ENCODE measurements at places on chromosomes 4 and X.

- no peak for DNase-seq
Observed at GRCh38 chrX:146186540-146186939, 368.9 kb downstream of the SLITRK2 start.

DNA sequence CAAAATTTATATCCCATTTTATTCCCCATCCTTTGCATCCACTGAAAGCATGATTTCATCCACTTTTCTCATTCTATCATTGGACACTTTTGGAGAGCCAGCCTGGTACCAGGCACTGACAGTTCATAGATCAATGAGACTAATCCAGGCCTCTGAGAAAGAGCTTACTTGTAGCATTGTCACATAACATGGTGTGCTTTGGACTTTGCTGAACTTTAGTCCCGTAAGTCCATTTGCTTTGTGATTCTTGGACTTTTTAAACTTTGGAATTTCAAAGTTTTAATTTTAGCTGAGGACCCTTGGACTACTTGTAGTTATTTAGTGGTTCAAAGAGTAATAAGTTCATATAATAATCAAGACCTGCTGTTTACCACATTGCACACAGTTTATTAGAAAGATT, 11.5 kb downstream of the LIAS start:
- no peak for DNase-seq

DNA sequence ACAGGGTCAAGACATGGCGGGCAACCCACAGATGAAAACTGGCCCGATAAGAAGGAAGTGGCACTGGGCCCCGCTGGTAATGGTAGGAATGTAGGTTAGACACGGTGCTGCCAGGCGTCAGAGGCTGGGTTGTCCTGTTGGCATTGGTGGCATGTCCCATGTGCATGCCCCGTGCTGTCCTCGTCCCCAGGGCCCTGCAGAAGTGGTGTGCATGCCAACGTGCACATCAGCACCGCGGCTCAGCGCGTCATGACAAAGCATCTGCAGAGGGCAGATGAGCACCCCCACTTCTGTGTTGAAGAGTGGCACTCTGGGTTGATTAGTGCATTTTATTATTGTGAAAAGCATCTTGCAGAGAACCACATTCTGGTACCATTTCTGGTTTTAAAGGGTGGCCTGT, 35.6 kb downstream of the NELFA start:
- no peak for DNase-seq

- DNase-seq, result no peak
Observed at GRCh38 chrX:129039176-129039575, 484.1 kb downstream of the SMARCA1 start.

- no peak for DNase-seq
Observed at GRCh38 chr4:115090483-115091075, 22.8 kb downstream of the NDST4 start.

DNA sequence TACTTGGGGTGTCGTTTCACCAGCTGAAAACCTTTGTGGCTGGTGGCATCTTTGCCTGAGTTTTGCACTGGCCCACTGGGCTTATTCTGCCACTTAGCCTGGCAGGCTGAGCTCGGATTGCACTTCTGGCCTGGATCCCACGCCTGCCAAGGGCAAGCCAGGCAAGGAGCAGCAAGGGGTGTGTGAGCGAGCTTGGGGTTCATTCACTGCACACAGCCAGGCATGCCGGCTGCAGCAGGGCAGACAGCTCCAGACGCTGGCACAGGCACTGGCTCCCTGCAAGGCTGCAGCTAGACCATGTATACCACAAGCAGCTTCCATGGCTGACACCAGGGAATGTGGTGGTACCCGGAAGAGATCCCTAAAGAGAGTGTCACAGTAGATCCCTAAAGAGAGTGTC, 476.3 kb downstream of the EPHA5 start:
- DNase-seq, result no peak

DNA sequence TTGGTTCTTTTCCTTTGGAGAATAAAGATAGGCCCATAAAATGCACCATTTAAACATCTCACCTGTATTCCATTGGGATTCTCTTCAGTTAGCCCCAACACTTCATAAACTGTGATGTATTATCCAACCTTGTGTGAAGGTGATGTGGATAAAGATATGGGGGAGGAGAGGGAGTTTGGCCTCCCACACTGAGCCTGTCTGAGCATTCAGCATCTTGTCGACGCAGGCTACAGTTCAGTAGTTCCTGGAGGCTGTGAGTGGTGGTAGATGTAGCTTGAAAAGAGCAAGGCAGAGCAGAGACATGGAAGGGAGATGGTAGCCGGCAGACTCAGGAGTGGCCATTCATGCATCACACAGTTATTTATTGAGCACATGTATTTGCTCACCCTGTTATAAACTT, 292.4 kb upstream of the PITX2 start:
- no peak for DNase-seq

GRCh38 chr4:183335369-183335940, 13.2 kb upstream of the CLDN24 start:
- no peak for DNase-seq

DNA sequence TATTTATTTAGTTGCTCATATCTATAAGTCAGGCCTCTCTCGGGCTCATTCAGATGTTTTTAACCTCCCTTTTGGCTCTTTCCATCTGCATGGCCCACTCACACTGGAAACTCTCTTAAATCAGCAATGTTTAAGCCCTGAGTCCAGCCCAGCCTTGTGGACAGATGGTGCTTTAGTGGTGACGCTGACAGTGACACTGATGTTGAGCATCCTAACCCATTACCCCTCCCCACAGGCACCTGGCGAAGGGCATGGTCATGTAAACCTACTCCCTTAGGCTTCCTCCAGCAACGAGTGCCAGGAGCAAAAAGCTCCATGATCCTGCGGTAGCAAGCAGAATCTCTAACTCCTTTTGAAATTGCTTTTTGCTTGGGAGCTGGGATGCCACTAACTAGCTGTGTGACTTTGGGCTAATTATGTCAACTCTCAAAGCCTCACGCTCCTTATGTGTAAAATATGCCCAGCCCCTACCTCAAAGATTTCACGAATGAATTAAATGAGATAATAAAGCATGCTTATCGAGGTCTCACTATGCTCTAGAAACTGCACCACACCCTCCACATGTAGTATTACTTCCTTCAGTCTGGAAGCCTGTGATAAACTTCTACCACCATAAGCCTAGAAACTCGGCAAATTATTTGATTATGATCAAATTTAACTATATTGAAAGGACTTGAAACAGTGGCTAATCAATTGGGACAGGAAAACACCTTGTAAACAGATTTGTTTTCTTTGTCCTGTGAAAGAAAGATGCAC, 569.4 kb downstream of the BCOR start:
- no peak for DNase-seq

DNA sequence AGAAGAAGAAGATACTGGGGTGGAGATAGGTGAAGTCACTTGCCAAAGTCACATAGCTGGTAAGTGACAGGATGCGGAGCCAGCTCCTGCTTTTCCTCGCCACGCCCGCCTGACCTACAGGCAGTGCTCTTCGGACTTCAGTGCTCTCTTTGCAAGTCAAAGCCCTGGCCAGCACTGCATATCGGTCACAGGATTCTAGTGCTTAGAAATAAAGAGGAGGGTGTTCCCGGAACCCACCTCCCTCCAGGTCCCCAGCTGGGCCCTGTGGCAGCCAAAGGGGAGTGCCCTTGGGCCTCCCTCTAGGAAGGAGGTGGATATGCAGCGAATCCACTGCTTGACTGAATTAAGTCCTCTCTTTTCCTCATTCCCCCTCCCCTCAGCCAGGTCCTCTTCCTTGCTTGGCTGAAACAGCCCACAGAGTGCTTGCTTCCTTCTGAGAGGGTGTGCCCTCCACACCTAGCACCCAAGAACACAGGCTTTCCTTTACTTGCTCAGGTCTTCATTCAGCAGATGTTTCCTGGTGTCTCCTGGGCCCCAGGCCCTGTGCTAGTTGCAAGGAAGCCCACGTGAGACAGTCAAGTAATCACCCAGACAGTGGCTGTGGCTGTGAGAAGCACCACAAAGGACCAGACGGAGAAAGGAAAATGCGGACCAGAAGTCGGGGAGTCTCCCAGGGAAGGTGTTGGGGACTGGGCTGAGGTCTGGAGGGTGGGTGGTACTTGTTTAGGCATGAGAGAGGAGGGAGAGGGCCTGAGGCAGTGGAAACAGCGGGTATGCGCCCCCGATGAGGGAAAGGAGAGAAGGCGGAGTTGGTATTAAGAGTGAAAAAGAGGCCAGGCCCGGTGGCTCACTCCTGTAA, 14.0 kb upstream of the HMGB3 start:
- no peak for DNase-seq

DNA sequence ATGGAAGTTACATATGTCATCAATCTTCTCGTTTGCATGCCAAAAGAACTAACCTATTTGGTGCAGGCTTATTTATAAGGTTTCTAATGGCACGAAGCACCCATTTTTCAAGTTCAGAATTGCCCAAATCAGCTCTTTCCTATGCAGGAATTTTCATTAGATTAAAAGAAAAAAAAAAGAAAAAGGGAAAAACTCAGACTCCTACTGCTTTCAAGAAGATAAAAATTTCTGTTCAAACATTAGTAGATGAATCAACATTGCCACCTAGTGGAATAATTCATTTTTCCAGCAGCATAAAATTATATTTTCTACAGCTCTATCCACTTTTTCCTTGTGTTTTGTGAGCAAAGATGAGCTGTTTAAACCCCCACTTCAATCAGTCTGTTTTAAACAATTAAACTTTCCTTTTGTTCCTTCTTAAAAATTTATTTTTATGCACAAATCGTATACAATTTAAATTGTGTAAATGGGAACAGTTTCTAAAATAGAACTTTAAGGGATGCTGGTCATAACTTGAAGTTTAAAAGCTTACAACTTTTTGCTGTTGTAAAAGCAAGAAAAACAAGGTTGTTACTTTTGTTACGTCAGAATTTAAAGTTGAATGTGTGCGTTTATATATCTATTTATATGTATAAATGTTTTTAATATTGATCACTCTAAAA, 309.9 kb downstream of the ARAP2 start:
- no peak for DNase-seq

- no peak for DNase-seq
Observed at GRCh38 chr4:184536881-184537248, 62.5 kb upstream of the IRF2 start.

- no peak for DNase-seq
Observed at GRCh38 chr4:156790866-156791265, 180.7 kb downstream of the PDGFC start.

DNA sequence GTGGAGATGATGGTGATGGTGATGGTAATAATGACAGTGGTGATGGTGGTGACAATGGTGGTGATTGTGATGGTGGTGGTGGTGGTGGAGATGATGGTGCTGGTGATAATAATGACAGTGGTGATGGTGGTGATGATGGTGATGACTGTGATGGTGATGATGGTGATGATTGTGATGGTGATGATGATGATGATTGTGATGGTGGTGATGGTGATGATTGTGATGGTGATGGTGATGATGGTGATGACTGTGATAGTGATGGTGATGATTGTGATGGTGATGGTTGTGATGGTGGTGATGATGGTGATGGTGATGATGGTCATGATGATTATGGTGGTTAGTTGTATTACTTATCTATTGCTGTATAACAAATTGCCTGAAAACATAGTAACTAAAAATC, 108.9 kb upstream of the NKX1-1 start:
- DNase-seq, result no peak

DNA sequence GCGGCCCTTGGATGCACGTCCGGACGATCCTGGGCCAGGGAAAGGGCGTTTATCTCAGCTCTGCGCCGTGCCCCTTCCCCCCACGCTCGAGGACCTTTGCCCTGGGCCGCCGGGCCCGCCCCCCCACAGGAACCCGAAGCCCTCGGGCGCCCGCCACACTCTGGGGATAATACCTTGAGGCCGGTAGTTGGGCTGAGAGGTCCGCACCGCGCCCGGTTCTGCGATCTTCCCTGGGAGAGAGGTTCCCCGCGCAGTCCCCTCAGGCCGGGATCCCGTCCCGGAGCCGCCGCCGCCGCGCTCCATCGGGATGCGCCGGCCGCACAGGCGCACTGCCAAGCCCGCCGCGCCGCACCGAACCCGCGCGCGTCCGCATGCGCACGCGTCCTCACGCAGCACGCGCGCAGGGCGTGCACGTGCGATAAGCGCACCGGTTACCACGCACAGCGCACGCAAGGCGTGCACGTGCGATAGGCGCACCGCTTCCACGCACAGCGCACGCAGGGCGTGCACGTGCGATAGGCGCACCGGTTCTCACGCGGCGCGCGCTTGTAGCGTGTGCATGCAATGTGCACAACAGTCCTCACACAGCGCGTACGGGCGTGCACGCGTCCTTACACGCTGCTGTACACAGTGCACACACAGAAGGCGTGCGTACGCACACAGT, at the start of gene MAP7D2:
Gene MAP7D2 (minus strand): TSS at position 331 of the 664 bp plus-strand sequence. CDS start 28 bp downstream, at position 303.
- no peak for DNase-seq

DNA sequence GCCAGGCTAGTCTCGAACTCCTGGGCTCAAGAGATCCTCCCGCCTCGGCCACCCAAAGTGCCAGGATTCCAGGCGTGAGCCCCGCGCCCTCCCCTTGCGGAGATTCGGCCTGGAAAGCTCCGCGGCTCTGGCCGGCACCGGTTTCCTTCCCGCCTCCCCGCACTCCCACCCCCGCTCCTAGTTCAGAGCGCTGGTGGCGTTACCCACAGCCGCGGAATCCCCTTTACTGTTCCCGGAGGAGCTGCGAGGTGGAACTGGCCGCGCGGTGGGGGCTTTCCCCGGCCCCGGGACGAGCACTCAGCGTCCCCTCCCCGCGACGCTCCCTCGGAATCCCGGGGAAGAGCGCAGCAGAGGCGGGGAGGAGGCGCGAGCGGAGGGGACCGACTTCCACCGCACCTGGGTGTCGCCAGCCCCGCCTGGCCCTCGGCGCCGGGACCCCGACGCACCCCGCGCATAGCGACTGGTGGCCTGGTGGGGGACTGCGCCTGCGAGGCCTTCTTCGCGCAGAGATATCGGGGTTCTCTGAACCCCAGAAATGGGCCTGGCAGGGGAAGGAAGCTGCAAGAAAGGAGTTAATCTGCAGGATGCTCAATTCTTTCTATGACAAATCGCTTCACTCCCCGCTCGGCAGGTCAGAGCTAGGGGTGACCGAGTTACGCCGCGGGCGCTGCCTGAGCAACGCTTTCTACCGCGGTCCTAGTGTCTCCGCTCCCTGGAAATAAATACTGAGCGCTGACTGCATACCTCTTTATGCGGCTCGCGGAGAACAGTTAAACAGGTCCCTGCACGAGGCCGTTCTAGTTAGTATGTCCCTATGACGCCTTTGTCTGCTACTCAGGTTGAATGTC, 14.6 kb upstream of the SLC25A4 start:
- DNase-seq, result peak; percentile 9

GRCh38 chr4:174373821-174374220, 90.1 kb downstream of the CEP44 start:
- no peak for DNase-seq

DNA sequence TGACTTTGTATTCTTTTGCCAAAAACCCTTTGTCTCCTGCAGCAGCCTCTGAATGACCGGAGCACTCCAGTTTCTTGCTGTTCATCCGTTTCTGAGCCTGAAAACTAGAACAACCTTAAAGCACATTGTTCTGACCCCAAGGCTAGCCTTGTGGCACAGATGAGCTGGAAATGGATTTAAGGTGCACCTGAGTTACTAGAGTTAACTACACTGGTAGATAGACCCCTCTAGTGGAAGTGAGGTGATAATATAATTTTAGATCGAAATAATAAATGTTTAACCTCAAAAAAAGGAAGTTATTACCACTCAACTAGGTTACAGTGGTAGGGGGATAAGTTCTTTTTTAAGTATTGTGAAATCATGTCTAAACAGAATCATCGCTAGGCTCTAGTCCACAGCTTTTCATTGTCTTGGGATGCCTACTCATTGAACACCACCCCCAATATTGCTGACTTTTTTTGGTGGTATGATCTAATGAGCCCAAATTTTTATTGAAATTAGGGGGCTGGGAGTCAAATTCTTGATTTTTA, 2.7 kb downstream of the PLS3 start:
- no peak for DNase-seq

- DNase-seq, result no peak
Observed at GRCh38 chr4:29058531-29058930, 1661.6 kb upstream of the PCDH7 start.

- no peak for DNase-seq
Observed at GRCh38 chr4:185068837-185069236, 50.5 kb downstream of the HELT start.
